Renal cortex interstitium (tissue), 15 donors: ENCODE measurements at places on chromosomes 3 and 15. TPM values are rescaled to one million over a fixed set of nuclear protein-coding genes. Genes with fewer than 3 reads are reported as not detected.

LRRK1 gene
- polyA plus RNA-seq = 3.2 TPM

RTP1 gene
- not detected for polyA plus RNA-seq

ACKR2 gene
- 3.0 TPM for polyA plus RNA-seq

ATP13A3 gene
- polyA plus RNA-seq = 114 TPM

SLC24A5 gene
- polyA plus RNA-seq = 0.64 TPM

SMAD6 gene
- polyA plus RNA-seq = 25.6 TPM

DOCK3 gene
- polyA plus RNA-seq = 1.4 TPM

MELTF gene
- 2.7 TPM for polyA plus RNA-seq

CD96 gene
- 1.7 TPM for polyA plus RNA-seq

WDR72 gene
- polyA plus RNA-seq = 77.2 TPM

- DNase-seq = no peak
Observed at GRCh38 chr15:76961268-76962011, 29.9 kb downstream of the RCN2 start.

DNA sequence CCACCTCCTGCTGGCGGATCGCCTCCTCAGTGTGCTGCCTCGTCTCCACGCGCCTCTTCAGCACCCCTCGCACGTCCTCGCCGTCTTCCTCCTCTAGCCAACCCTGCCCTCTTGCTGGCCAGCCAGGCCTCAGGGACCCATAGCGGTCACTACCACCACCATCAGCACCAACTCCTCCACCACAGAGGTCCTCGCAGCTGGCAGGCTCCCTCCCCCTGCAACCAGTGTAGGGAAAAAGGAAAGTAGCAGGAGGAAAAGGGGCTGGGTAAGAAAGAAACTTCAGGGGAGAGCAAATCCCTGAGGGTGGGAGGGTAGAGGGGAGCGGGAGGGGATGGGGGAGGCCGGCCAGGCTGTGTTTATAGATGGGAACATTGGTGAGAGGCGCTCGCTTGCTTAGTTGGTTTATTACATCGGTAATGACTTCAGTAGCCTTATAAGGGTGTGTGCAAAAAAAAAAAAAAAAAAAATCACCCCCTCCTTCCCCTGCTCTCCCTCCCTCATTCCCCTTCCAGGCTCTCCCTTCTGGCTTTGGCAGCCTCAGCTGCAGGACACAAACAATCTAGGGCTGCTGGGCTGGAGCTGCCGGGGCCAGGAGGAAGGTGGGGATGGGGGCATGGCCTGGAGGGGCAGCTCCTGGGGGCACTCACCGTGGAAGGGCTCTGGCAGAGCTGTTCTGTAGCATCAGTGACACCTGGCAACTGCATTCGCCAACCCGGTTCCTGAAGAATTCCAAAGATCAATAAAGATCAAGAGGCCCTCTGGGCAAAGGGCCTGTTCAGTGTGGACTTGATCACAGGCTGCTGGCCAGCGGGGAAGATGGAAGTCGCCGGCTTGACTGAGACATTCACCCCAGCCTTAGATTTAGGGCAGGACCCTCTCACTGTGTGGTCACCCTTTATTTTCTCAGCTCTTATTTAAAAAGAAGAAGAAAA lies 116.2 kb upstream of the HACD2 start:
- no peak for DNase-seq

DNA sequence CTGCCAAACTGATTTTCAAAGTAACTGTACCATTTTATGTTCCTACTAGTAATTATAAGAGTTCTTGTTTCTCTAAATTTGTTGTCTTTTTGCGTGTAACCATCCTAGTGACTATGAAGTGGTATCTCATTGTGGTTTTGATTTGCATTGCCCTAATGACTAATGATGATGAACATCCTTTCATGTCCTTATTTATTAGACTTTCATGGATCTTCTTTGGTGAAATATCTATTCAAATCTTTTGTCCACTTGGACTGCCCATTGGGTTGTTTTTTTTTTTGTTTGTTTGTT lies 3.6 kb downstream of the OXSR1 start:
- no peak for DNase-seq

- no peak for DNase-seq
Observed at GRCh38 chr3:63061449-63061848, 186.2 kb upstream of the CADPS start.

DNA sequence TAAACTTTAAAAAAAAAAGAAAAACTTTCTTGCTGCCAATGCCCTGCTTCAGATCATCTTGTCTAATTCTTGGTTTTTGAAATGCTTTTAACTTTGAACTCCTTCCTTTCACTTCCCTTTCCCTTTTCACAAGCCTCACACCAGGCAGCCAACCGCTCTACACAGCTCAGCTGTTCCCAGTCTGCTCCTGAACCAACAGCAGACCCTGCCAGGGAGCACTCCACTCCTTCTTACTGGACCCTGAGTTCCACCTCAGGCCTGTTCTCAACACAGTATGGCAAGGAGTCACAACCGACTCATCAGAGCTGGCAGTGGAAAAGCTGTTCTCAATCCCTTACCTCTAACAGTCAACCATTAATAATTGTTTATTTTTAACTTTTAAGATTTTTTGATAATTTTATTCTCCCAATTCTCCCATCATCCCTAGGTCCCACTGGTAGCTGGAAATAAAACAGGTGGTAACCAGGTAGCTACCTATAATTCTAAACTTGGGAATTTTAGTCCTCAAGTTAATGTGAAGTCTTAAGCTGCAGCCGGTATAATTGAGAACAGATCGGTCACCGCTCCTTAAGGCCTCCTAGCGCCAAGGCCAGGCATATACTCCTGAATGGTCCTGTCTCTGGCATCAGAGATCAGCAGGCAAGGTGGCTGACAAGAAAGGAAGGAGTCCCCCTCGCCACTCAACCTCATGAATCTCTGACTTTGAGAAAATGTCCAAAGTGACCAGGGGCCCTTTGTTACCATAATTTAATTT lies 43.9 kb downstream of the BOC start:
- no peak for DNase-seq

GRCh38 chr3:180855364-180855763 lies 57.1 kb upstream of the FXR1 start:
- no peak for DNase-seq

DNA sequence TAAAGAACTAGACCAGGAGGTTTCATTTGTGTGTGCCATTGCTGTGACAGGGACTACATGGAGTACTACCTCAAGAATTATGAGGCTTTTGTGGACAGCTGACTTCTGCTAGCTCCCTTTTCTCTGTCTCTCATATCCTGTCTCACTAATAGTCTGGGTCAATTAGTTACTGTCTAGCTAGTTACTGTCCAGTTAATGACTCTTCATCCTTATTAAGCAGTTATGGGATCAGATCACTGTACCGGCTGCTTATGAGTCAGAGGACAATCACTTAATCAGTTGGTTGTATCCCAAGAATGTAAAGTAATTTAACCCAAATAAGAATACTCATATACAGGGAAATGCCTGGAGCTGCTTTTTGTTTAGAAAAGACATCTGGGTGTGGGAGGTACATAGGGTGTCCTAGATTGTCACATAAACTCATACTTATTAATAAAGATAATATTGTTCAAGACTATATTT lies 158.0 kb downstream of the CDIN1 start:
- DNase-seq = no peak

- DNase-seq = no peak
Observed at GRCh38 chr3:46399098-46399497, 7.8 kb downstream of the CCR5AS start.

DNA sequence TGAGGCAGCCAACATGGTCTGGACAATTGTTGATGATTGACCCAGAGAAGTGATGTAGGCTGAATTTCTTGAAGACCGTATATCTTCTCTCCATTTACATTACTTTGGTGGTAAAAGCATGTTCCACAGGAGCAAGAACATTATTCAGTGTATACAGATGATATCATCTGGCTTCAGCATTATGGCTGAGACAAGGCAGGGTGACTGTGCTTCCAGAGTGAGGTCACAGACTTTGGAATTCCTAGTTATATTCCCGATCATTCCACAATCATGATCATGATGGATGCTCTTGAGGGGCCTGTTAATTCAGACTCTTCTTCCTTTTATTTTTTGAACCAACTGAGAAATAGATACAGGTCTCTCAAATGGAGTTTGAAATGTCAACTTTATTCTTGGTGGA lies 19.0 kb downstream of the PLS1 start:
- DNase-seq = no peak

GRCh38 chr3:9151240-9151639 lies 98.2 kb downstream of the SRGAP3 start:
- no peak for DNase-seq

DNA sequence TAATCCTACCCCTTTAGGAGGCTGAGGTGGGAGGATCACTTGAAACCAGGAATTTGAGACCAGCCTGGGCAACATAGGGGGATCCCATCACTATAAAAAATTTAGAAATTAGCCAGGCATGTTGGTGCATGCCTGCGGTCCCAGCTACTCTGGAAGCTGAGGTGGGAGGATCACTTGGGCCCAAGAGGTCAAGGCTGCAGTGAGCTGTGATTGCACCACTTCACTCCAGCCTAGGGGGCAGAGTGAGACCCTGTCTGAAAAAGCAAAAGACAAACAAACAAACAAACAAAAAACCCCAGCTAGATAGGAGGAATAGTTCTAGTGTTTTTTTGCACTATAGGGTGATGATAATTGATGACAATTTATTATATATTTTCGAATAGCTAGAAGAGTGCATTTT lies 70.6 kb upstream of the CHRNB4 start:
- DNase-seq = no peak

- DNase-seq = no peak
Observed at GRCh38 chr3:170839518-170840100, 30.4 kb downstream of the RPL22L1 start.

- peak; percentile 5 for DNase-seq
Observed at GRCh38 chr3:101036213-101036618, 43.0 kb upstream of the ABI3BP start.

DNA sequence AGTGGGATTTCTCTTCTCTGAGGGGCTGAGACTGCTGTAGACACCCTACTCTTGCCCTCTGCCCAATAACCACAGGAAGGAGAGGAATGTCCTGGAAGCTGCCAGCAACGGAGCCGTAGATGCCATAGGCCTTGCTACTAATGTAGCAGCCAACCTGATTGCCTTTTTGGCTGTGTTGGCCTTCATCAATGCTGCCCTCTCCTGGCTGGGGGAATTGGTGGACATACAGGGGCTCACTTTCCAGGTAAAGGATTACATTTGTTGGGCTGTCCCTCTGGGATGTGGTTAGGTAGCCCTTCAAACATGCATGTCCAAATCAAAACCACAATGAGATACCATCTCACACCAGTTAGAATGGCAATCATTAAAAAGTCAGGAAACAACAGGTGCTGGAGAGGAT lies 16.1 kb downstream of the SLC28A2 start:
- DNase-seq = no peak
